Esophagus squamous epithelium (tissue), 5 donors: ENCODE measurements at places on chromosomes 7 and 10. TPM values are rescaled to one million over a fixed set of nuclear protein-coding genes. Genes with fewer than 3 reads are reported as not detected.

LRIT1 gene
- total RNA-seq: not detected

FAM149B1 gene
- total RNA-seq: 9.1 TPM

NAT16 gene
- not detected for total RNA-seq

CCDC172 gene
- not detected for total RNA-seq

GPER1 gene
- total RNA-seq: 1.0 TPM

GAD2 gene
- not detected for total RNA-seq

AGR2 gene
- 12.4 TPM for total RNA-seq

CYP2C19 gene
- 1.3 TPM for total RNA-seq

DNA sequence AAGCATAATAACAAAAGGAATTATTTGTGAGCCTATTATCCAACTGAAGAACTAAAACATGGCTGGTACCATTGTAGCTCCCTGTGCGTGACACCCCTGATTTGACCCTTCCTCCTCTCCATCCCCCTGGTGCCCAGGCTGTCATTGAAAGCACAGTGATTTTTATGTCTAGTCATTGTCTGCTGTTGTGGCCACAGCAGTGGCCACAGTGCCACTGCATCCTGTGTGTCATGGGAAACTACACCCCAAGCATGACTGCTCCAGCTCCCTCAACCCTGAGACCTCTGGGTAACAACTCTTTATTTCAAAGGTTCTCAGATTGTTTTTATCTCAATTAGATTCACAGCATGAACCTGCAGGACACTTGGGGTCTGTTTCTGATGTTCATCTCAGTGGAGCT lies 52.0 kb downstream of the ERLIN1 start:
- no peaks in the 10 kb centered on the region for H3K27me3 ChIP-seq
- no peaks in the 10 kb centered on the region for H3K36me3 ChIP-seq
- no peaks in the 10 kb centered on the region for H3K4me1 ChIP-seq

DNA sequence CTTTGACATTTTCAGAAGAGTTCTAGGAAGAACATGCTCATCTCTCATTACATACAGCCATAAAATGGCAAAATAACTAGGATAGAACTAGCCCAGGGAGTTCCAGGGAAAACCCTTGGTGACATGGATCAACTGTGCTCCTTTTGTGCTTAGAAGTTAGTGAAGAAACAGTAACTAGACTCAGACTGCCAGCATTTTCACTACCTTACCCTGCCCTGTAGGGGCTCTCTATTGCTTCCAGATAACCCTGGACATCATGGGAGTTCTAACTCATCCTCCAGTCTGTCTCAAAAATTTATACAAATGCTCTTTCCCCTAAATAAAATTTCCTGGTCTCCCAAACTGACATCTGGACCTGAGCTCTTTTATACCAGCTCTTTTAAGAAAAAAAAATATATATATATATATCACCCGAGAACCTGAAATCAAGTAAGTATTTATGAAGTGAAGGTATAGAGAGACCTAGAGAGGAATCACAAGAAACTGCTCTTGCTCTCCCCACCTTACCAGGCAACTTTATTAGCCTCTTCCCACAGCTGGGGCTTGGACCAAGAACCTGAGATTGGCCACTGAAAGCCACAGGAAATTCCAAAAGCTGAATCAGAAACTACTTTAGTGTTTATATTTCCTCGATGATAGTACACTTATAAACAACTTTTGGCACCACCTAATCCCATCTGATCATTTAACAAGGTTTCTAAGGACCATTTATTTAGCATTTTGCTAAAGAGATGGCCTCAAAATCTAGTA lies 101.4 kb downstream of the RELN start:
- H3K4me3 ChIP-seq: no peak overlapping the region
- H3K27me3 ChIP-seq: no peaks in the 10 kb centered on the region
- DNase-seq: no peak

GRCh38 chr10:123331438-123331837 lies 177.2 kb downstream of the BUB3 start:
- H3K27me3 ChIP-seq: no peaks in the 10 kb centered on the region
- H3K4me3 ChIP-seq: no peak overlapping the region
- H3K36me3 ChIP-seq: no peaks in the 10 kb centered on the region

GRCh38 chr7:134772401-134772800 lies 7.0 kb upstream of the CALD1 start:
- H3K27ac ChIP-seq: no peak overlapping the region
- H3K4me1 ChIP-seq: no peaks in the 10 kb centered on the region
- no peak overlapping the region for H3K4me3 ChIP-seq
- H3K36me3 ChIP-seq: no peaks in the 10 kb centered on the region

- no peaks in the 10 kb centered on the region for H3K27me3 ChIP-seq
- DNase-seq: no peak
- no peak overlapping the region for H3K4me3 ChIP-seq
These were observed 277.6 kb upstream of the SORCS1 start for GRCh38 chr10:107442035-107442505.

DNA sequence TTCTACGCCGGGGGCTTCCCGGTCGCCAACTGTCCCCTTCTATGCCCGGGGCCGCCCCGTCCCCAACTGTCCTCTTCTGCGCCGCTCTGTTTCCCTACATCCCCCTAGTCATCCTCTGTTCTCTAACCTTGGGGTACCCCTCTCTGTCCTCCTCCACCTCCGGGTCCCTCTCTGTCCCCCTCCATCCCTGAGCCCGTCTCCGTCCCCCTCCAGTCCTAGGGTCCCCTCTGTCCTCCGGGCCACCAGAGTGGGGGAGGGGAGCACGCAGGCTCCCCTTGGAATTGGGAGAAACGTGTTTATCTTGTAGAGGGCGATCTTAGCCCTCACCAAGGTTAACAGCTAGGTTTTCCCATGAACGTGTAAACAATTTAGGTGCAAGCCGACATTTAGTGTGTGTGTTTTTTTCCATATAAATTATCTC lies 852 bp upstream of the KLF6 start:
- DNase-seq: no peak
- H3K36me3 ChIP-seq: peaks cover 8% of the 10 kb centered on the region
- H3K4me1 ChIP-seq: peaks cover 8% of the 10 kb centered on the region
- peak overlapping the region; percentile 100 for H3K27ac ChIP-seq
- no peaks in the 10 kb centered on the region for H3K27me3 ChIP-seq
- peak overlapping the region; percentile 82 for H3K4me3 ChIP-seq

- no peaks in the 10 kb centered on the region for H3K4me1 ChIP-seq
- H3K4me3 ChIP-seq: no peak overlapping the region
- no peak overlapping the region for H3K27ac ChIP-seq
These were observed 8.2 kb downstream of the CCDC7 start for GRCh38 chr10:32454148-32454547.

DNA sequence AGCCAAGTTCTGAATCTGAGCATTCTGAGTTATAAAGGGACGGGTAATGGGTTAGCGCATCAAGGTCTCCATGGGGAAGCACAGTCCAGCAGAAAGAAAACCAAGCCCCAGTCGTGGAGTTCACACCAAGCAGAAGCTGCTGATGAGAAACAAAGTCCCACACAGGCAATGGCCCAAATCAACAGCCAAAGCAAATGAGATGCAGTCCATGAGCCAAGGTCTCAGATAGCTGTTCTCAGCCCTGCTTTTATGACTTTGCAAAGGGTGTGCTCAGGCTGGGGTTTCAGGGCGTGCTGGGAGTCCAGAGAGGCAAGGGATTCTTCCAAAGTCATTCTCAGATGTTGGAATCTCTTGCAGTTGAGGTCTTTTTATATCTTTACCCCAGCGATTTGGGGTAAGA lies 32.0 kb downstream of the THNSL1 start:
- no peaks in the 10 kb centered on the region for H3K36me3 ChIP-seq
- H3K4me3 ChIP-seq: no peak overlapping the region
- no peak overlapping the region for H3K27ac ChIP-seq
- no peaks in the 10 kb centered on the region for H3K4me1 ChIP-seq

DNA sequence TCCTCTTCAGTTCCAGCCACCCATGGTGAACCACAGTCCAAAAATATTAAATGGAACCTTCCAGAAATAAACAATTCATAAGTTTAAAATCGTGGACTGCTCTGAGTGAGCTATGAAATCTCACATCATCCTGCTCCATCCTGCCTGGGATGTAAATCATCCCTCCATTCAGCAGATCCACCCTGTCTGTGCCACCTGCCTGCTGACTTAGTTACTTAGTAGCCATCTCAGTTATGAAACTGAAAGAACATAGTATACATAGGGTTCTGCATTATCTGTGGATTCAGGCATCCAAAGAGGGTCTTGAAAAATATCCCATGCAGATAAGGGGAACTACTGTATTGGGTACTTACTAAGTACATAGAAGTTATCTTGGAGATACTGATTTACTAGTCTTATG lies 89.0 kb downstream of the ST8SIA6 start:
- no peak overlapping the region for H3K27ac ChIP-seq
- no peak for DNase-seq
- no peaks in the 10 kb centered on the region for H3K36me3 ChIP-seq
- H3K27me3 ChIP-seq: no peaks in the 10 kb centered on the region

- no peaks in the 10 kb centered on the region for H3K36me3 ChIP-seq
- no peaks in the 10 kb centered on the region for H3K4me1 ChIP-seq
- DNase-seq: no peak
- peaks cover 4% of the 10 kb centered on the region for H3K27me3 ChIP-seq
- no peak overlapping the region for H3K27ac ChIP-seq
- H3K4me3 ChIP-seq: no peak overlapping the region
These were observed 180.5 kb upstream of the CTBP2 start for GRCh38 chr10:125340903-125341302.

DNA sequence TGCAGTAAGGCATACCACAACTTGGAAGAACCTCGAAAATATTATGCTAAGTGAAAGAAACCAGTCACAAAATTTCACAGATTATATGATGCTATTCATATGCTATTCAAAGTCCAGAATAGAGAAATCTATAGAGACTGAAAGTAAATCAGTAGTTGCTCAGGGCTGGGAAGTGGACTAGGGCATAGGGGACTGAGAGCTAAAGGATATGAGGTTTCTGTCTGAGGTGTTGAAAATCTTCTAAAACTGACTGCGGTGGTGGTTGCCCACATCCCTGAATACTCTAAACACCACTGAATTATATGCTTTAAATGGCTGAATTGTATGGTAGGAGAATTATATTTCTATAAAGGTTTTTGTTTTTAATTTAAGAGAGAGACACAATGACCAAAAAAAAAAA lies 161.3 kb downstream of the ELAPOR2 start:
- no peaks in the 10 kb centered on the region for H3K27me3 ChIP-seq
- H3K27ac ChIP-seq: no peak overlapping the region
- H3K4me3 ChIP-seq: no peak overlapping the region

GRCh38 chr10:1520909-1521565 lies 216.3 kb downstream of the ADARB2 start:
- DNase-seq: no peak
- H3K27ac ChIP-seq: no peak overlapping the region

DNA sequence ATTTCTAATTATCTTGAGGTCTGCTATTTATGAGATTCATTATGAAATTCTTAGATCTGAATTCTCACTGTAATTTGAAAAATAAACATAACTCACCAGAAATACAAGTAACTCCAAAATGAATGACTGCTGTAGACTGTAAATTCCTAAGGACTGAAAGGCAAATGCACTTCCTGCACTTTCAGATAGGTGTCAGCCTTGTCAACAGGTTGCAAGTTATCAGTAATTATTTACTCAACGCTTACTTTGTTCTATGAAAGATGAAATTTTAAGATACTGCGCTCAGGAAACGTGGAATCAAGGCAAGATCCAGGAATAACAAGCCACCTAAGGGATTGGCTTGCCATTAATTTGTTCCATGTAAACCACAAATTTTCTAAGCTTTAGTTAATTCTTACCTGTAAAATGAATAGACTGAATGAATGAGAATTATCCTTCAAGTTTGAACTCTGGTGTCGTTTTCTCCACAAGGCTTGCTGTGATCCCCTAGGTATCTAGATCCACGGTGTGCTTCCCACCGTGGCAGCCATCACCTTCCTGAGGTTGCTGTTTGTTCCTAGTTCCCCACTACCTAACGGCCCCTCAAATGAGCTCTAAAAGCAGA lies 12.6 kb downstream of the DHX32 start:
- peaks cover 5% of the 10 kb centered on the region for H3K36me3 ChIP-seq
- H3K27me3 ChIP-seq: no peaks in the 10 kb centered on the region

DNA sequence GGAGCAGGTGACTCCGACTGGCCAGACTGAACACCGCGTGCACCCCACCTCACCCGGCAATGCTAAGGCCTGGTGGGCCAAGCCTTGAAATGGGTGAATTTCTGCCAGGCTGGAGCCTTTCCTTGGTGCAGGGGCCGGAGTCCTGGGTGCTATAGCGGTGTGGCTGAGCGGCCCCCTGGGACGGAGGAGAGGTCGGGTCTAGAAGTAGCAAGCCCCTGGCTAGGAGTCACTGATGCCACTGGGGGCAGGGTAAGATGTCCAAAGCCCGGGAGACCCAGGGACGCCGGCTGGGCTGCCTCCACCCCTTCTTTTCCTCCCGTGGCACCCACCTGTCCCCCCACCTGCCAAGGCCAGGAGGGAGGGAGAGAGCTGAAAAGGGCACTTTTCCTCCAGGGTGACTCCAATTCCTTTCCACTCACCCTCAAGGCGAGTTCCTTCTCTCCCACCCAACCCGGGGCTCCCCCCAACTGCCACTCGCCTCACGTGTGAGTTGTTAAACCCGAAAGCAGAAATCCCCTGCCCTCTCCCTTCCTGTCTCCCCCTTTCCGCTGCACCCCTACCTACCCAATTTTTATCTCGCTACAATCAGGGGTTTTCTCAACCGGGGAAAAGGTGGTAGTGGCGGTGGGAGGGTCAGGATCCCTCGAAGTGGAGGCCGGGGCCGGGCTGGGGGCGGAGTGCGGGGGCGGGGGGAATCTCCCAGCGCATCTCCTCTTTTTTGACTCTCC lies 6.0 kb upstream of the GATA3 start:
- no peaks in the 10 kb centered on the region for H3K36me3 ChIP-seq
- peaks cover 56% of the 10 kb centered on the region for H3K4me1 ChIP-seq
- peaks cover 100% of the 10 kb centered on the region for H3K27me3 ChIP-seq
- H3K27ac ChIP-seq: no peak overlapping the region
